Renal cortical epithelial cell (primary cell): ENCODE measurements at places on chromosomes 16 and 17. TPM values are rescaled to one million over a fixed set of nuclear protein-coding genes. Genes with fewer than 3 reads are reported as not detected.

Gene LHX1
- total RNA-seq, result 1.7 and 14.5 TPM in 2 replicates

Gene RTN4RL1
- total RNA-seq, result 0.35 and 4.3 TPM in 2 replicates

Gene KRT12
- not detected in 2 replicates for total RNA-seq

Gene FBXL16
- total RNA-seq, result 0.40 TPM in 1 of 2 replicates, not detected in the other

Gene NEUROD2
- not detected in 2 replicates for total RNA-seq

Gene CACNG1
- not detected in 2 replicates for total RNA-seq

Gene KPNB1
- 421 and 446 TPM in 2 replicates for total RNA-seq
